ENCODE measurements at places on chromosomes 6 and 20.

GRCh38 chr20:5797843-5798462 is 47.8 kb downstream of the SHLD1 start:
- peak; percentile 17 for DNase-seq

- DNase-seq: no peak
Observed at GRCh38 chr20:52975029-52975732, 3.0 kb downstream of the TSHZ2 start.

GRCh38 chr20:20528861-20529260 is 161.0 kb downstream of the INSM1 start:
- DNase-seq: no peak

- DNase-seq: no peak
Observed at GRCh38 chr6:70150521-70150920, 152.4 kb downstream of the COL9A1 start.

Data from CMK (cell line).